ENCODE measurements at places on chromosomes 6 and 20.
A peak's percentile ranks its signal among the peaks of the same experiment; 100 is the strongest.

- peak; percentile 38 for DNase-seq
Measured at GRCh38 chr6:138115877-138116660, 8.8 kb upstream of the PERP start.

- no peak for DNase-seq
Measured at GRCh38 chr6:12555267-12555666, 161.3 kb upstream of the PHACTR1 start.

DNA sequence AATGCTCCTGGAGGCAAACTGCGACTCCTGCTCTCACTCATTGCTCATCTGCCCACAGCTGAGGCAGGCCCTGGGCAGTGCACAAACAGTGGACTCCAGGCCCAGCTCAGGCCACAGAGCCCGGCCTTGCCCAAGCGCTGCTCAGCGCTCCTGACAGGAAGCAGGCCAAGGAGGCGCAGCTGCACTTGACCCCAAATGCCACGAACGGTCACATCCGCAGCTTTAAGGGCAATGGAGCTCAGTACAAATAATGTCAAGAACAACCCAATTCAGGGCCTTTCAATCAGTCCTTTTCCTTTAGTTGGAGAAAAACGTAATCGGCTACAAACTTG, 33.8 kb downstream of the RRBP1 start:
- peak; percentile 23 for DNase-seq

- no peak for DNase-seq
Measured at GRCh38 chr20:9200620-9201019, 131.7 kb downstream of the PLCB4 start.

- no peak for DNase-seq
Measured at GRCh38 chr6:8325743-8326142, 109.6 kb downstream of the SLC35B3 start.

DNA sequence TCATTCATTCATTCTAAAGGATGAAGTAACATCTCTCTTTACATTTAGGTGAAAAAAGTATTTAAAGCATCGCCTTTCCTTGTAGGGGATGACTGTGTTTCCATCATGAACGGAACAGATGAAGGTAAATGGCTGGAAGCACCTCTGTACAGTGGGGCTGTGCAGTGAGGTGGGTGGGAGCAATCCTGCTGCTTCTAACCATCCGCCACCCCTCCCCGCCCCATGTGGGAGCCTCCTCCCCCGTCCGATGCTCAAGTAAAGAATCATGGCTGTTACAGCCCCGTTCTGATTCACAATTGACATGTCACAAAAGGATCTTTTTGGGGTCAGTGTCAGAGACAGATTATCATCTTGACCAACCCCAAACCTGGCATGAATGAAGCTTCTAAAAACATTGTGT, 19.3 kb downstream of the ENTPD6 start:
- DNase-seq = no peak

GRCh38 chr6:143982968-143983367, 25.1 kb downstream of the PLAGL1 start:
- no peak for DNase-seq

GRCh38 chr6:27260836-27261375, 13.4 kb downstream of the PRSS16 start:
- DNase-seq = no peak

DNA sequence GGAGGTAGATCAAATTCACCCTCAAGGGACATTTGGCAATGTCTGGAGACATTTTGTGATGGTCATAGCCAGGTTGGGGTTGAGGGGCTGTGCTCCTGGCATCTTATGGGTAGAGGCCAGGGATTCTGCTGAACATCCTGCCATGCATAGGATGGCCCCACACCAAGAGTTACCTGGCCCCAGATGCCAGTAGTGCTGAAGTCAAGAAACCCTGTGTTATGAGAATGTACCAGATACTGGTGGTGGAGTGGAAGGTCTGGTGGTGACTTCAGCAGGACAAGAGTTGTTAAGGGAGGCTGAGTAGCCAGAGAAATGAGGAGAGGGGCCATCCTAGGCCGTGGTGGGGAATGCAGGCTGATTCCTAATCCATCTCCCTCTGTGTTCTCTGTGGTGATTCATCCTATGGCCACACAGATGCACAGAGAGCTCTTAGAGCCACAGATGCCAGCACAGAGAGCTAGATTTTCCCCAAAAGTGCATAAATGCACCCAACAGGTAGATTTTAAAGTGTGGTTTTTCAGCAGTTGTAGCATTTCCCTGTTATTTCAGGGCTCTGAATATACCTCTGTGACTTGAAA, 43.6 kb downstream of the CDYL start:
- DNase-seq = no peak

- DNase-seq = no peak
Measured at GRCh38 chr20:37703035-37703845, 9.4 kb downstream of the CTNNBL1 start.

GRCh38 chr6:54132587-54132986, 21.3 kb downstream of the MLIP start:
- DNase-seq = no peak

- DNase-seq = no peak
Measured at GRCh38 chr20:57106030-57106682, 160.3 kb downstream of the BMP7 start.

DNA sequence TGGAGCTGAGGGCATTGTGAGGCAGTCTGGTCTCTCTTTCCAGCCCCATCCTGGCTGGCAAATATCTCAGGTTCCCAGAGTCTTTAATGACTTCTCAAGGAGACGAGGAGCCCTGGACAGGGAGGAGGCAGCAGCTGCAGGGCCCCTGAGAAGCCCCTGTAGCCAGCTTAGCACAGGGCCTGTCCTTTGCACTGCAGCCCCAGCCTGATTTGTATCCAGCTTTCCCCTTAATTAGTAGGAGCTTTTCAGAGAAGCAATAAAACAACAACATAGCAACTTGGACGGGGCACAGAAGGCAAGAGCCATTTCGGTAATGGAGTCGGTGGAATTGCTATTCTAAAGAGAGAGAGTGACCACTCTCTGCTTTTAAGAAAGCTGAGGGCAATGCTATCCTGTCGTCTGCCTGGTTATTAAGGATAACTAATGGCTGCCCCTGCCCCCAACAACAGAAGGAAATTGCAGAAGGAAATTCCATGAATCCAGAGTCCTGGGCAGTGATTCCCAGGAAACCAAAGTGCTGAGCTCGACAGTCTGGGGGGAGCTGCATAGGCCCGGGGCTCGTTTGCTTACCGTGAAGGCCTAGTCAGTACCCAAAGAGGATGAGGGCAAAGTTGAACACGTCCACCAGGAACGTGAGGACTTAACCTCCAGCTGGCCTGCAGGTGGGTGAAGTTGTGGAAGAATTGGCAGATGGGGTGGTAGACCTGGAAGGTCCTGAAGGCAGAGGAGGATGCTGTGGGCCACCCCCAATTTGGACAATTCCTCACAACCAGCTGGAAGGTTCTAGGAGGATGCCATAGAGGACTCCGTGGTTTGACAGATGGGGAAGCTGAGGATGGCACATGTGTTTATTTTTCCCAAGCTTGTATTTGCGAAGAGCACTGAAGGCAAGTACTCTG, 50.3 kb downstream of the NPEPL1 start:
- DNase-seq = no peak

- no peak for DNase-seq
Measured at GRCh38 chr20:1964061-1964460, 29.8 kb downstream of the PDYN start.

- no peak for DNase-seq
Measured at GRCh38 chr20:33079259-33079658, at the start of gene BPIFB4. Gene BPIFB4 (plus strand): TSS chr20:33079643. CDS start chr20:33081527, 1,884 bp downstream.

- DNase-seq = no peak
Measured at GRCh38 chr6:138757136-138757535, 16.4 kb upstream of the CCDC28A start.

GRCh38 chr20:6746901-6747609, 20.4 kb upstream of the BMP2 start:
- DNase-seq = no peak

- DNase-seq = no peak
Measured at GRCh38 chr6:42366011-42366705, 85.6 kb downstream of the TRERF1 start.

GRCh38 chr6:98574984-98575383, 259.4 kb upstream of the POU3F2 start:
- no peak for DNase-seq

DNA sequence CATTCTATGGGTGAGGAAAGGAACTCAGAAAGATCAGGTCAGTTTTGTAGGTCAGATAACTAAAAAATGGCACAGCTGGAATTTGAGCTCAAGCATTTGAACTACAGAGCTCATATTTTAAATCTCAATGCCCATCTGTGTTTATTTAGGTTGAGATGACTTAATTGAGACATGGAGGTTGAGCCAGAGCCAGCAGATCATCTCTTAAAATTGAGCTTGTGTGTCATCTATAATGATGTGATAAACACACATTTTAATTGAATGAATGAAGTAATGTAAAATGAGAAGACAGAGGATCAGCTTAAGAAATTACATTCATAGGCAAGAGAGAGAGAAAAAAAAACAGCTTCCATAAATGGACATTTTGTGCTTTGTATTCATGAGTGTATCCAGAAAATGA, 3.7 kb downstream of the MANEA start:
- peak; percentile 32 for DNase-seq

DNA sequence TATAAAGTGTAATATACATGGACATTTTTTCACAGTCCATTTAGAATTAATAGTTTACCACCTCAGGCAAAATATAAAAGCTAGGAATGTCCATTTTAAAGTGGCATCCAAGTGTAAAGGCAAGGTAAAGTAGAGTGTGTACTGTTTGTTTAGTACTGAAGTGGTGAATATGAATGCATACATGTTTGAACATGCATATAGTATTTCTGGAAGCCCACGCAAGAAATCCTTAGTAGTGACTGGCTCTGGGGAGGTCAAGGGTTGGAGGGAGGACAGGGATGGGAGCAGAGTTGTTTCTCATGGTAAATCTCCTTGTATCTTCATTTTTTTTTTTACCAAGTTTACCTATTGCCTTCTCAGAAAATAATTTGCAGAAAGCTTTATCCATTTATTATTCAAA, 129.2 kb downstream of the UNC5CL start:
- DNase-seq = no peak

GRCh38 chr6:137099689-137100403, 55.1 kb upstream of the IL20RA start:
- no peak for DNase-seq

DNA sequence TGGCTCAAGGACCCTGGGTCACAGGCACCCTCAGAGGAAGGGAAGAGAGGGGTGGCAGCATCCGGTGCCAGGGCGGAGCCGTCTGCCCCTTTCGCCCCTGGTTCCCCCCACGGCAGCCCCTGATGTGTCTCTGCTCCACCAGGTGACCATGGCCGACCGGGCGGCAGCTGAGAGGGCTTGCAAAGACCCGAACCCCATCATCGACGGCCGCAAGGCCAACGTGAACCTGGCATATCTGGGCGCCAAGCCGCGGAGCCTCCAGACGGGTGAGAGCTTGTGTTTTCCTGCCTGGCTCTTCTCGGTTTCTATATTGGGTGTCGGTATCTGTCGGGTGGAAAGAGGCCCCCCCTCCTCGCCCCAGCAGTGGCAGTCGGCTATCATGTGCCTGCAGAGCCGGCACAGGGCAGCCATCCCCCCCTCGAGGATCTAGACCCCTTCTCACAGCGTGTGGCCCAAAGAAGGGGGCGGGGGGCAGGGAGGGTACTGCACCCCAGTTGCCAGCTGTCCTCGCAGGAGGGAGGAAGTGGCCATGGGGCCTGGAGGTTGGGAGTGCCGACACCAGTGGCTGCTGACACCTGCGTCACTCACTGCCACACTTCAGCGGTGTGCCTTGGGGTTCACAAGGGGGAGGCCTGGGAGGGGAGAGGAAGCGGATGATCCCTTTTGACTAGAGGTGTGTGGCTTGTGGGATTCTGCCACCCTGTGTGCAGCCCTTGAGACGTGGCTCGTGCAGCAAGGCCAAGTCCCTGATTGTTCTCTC, 1.5 kb downstream of the RBM38 start:
- no peak for DNase-seq
